ENCODE measurements at places on chromosomes 2 and 18.

DNA sequence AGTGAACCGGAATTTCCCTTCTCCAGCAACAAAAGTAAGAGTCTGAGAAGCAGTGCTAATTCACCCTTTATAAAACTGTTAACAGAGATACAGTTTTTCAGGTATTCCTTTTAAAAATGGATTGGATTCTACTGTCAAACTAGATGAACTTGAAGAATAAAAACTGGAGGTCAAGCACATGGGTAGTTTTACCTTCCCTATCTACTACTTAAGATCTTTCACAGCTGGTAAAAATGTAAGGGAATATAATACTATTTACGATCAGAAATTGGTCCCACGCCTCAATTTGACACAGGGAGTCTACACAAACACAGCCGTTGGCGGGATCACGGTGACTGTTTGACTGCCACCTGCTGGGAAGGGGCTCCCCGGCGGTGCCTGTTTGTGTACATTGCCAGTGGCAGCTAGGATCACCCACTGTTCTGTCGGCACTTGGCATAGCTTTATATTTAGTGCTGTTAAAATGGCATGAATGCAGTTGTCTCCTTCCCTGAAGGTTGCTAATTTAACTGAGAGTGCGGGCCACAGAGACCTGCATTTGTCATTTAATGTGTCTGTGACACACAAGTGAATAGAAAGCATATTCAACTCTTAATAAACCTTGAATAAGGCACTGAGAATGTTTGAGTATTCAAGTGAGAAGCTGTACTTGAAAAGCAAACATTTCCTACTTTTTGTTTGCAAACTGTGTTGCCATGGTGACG lies 59.5 kb downstream of the ABCG8 start:
- no peak for DNase-seq

DNA sequence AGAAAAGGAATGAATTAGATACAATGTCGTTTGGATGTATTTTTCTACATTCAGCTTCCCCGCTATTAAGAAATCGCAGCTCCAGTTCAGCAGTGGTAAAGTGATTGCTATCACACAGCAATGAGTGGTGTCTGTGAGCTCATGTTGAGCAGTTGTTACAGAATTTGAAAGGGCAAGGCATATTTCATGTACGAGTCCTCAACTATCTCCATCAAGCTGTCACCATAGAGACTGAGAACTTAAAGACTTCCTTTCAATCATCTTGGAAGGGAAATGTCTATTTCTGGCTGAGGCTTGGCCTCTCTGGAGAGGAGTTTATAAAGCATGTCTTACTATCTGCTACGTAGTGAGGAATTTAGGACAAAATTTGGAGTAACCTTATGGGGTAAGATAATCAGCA lies 24.4 kb upstream of the FAM117B start:
- DNase-seq: no peak

DNA sequence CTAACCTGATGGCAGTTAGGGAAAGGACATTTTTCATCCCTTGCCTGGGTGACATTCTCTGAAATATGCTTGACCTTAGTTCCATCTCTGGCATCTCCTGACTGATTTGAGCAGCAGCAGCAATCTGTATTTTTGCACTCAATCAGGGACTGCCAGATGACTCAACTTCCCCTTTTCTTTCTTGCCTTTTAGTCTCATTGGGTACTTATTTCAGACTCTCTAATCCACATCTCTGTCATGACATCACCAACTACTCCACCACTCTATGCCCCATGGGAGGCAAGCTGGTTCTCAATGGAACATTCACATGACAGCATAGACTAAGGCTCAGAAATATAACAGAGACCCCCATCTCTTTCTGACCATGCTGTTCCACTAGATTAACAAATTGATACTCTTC lies 254.2 kb downstream of the RIT2 start:
- no peak for DNase-seq

- DNase-seq: no peak
Measured at GRCh38 chr18:74652392-74652988, 54.8 kb downstream of the ZNF407 start.

DNA sequence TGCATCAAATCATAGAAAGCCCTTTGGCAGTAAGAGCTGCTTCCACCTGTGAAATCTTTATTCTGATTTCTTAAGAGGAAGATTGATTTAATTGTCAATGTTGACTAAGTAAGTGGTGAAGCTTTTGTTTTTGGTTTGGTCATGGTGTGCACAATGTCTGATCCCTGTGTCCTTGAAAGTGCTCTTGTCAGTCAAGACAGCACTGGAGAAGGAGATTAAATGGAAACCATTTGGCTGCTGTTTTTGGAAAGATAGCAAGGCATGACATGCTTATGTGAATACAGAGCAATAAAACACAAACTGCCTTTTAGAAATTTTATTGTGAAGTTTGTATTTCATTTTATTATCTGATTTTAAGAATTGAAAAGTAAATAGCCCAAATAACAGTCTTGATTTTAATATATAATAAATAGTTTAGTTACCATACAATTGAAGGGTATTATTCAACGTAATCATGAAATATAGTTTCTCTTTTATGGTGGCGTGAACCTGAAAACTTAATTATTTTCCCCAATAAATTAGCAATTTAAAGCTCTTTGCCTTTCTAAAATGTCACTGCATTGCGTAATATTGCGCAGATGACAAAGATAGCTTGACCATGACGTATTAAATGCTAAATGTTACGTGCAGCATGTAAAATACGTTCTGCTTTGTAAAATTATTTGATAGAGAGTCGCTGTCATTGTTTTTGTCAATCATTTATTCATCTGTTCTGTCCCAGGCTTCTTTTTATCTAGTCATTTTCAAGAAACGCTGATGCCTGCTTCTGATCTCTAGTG lies 69.0 kb downstream of the GULP1 start:
- DNase-seq: no peak

- DNase-seq: no peak
Measured at GRCh38 chr2:3626118-3626811, 31.4 kb downstream of the COLEC11 start.

- no peak for DNase-seq
Measured at GRCh38 chr2:7027956-7028655, 110.9 kb downstream of the RNF144A start.

- no peak for DNase-seq
Measured at GRCh38 chr2:159614534-159615366, 1.6 kb downstream of the BAZ2B start.

- DNase-seq: no peak
Measured at GRCh38 chr2:231280846-231281245, 82.4 kb downstream of the ARMC9 start.

- DNase-seq: no peak
Measured at GRCh38 chr2:55338268-55338667, 69.2 kb upstream of the MTIF2 start.

DNA sequence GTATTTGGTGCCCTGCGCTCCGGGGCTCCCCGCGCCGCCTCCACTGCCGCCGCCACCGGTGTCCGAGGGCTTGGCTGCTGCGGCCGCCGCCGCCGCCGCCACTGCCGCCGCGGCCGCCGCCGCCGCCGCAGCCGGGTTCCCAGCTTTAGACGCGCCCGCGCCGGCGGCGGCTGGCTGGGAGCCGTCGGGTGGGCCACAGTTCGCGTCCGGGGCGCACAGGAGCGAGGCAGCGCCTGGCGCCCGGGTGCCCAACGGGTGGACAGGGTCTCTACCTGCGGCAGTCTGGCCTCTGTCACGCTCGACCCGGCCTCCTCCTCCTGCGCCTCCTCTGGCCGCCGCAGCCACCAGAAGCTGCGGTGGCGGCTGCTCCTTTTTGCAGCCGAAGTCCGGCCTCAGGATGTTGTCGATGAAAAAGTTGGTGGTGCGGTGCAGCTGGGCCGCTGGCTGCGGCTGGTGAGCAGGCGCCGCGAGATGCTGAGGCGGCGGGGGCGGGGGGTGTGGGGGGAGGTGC lies 951 bp downstream of the EN1 start:
- DNase-seq: no peak

DNA sequence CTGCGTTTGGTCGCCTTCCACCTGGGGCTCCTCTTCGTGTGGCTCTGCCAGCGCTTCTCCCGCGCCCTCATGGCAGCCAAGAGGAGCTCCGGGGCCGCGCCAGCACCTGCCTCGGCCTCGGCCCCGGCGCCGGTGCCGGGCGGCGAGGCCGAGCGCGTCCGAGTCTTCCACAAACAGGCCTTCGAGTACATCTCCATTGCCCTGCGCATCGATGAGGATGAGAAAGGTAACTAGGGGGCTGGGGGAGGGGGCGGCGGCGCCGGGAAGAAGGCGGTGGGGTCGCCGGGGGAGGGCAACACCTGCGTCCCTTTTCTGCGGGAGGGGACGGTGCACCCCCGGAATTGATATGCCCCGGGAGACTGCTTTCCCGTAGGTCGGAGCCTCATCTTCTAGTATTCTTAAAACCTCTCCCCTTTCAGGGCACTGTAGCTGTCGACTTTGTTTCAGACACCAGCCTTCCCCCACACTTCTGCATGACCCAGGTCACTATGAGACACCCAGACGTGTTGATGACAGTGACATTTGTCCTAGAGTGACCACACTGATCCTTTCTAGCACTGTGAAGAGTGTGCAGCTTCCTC lies 755 bp downstream of the SPAST start:
- no peak for DNase-seq

DNA sequence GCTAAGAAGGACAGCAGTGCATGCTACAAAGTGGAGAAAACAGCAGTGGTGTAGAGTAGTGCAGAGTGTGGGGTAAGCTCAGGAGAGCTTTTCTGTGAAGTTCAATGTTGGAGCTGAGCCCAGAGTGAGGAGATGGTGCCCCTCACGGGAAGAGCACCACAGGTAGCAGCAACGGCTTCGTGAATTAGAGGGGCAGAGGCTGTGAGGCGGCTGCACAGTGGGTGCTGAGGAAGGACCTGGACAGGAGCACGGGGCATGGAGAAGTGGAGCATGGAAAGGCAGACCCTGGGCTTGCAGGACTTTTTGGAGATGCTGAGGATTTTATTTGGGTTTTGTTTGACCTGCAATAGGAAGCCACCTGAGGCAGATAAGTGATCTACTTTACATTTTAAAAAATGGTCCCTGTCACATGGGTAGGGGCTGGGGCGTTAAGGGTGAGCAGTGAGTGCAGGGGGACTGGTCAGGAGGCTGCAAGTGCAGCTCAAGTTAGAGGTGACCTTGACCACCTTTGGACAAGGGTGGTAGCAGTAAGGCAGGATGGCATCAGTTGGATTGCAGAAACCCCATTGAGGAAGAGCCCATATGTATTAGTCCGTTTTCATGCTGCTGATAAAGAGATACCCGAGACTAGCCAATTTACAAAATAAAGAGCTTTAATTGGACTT lies 85.0 kb downstream of the MYCN start:
- no peak for DNase-seq

- DNase-seq: no peak
Measured at GRCh38 chr18:64259871-64260270, 111.0 kb upstream of the LINC00305 start.

DNA sequence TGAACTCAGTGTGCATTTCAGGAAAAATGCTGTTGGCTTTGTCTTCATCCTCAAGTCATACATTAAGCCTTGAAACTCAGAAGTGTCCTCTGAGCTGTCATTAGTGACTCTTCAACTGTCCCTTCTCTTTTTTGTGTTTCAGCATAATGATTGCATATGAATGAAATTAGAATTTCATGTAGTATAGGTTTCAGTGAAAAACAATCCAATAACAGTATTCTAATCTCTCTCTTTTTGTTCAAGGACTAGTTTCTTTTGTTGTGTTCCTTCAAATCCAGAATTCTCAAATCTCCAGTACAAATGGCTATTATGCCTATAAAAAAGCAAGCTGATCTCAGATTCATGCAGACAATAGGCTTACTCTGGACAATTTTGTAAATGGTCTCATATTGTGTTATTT lies 133.5 kb downstream of the QPCT start:
- no peak for DNase-seq

- DNase-seq: no peak
Measured at GRCh38 chr18:43572163-43572562, 294.9 kb upstream of the SYT4 start.

DNA sequence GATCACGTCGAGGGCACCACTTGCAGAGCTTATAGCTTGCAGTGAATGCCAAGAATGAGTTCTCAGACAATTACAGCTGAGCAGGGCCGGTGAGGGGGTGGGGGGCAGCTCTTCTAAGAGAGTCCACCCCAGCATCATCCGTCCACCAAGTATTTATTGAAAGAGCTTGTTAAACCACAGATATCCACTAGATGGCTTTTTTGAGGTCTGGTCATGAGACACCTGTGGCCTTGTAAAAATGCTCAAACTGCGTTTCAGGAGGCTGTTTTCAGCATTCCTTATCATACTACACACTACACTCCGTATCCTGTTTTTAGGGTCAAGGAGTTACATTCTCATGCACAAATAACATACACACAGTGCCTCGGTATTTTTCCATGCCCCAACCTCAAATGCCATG lies 51.5 kb downstream of the DNAJC10 start:
- no peak for DNase-seq

GRCh38 chr2:34738691-34739090 lies 1139.6 kb upstream of the FAM98A start:
- DNase-seq: no peak

DNA sequence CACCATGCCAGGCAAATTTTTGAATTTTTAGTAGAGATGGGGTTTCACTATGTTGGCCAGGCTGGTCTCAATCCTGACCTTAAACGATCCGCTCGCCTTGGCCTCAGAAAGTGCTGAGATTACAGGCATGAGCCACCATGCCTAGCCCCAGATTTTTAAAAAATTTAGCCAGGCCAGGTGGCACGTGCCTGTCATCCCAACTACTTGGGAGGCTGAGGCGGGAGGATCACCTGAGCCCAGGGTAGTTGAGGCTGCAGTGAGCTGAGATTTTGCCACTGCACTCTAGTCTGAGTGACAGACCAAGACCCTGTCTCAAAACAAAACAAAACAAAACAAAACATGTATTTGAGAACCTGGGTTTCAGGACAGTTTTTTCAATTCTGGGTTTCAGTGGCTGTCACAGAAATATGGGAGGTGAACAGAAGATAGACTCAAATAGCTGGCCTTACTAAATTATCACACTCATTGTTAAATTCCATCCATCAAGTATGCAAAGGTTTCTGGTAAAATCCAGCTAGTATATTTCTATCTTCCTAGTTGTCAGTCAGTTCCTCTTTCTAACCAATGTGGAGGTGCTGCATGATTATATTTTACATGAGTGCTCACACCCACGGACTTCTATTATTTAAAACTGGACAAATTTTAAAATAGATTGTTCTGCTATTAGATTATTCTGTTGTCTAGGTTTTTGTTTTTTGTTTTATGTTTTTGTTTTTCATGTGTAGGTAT lies 5.4 kb downstream of the ALPG start:
- DNase-seq: no peak

GRCh38 chr2:27133195-27133875 lies 1.1 kb downstream of the PREB start:
- no peak for DNase-seq

GRCh38 chr2:240051697-240052096 lies 1.6 kb downstream of the OR6B3 start:
- no peak for DNase-seq

- no peak for DNase-seq
Measured at GRCh38 chr2:216991563-216991962, 131.7 kb upstream of the TNP1 start.
